ENCODE measurements at places on chromosomes 4 and X.

GRCh38 chrX:11212741-11213140, 80.5 kb upstream of the AMELX start:
- no peak for DNase-seq

- no peak for DNase-seq
Observed at GRCh38 chr4:48268956-48269860, at the start of gene TEC. Gene TEC (minus strand): TSS chr4:48269838. CDS start chr4:48228614, 41,224 bp downstream.

- no peak for DNase-seq
Observed at GRCh38 chrX:6026980-6027379, 201.7 kb downstream of the NLGN4X start.

DNA sequence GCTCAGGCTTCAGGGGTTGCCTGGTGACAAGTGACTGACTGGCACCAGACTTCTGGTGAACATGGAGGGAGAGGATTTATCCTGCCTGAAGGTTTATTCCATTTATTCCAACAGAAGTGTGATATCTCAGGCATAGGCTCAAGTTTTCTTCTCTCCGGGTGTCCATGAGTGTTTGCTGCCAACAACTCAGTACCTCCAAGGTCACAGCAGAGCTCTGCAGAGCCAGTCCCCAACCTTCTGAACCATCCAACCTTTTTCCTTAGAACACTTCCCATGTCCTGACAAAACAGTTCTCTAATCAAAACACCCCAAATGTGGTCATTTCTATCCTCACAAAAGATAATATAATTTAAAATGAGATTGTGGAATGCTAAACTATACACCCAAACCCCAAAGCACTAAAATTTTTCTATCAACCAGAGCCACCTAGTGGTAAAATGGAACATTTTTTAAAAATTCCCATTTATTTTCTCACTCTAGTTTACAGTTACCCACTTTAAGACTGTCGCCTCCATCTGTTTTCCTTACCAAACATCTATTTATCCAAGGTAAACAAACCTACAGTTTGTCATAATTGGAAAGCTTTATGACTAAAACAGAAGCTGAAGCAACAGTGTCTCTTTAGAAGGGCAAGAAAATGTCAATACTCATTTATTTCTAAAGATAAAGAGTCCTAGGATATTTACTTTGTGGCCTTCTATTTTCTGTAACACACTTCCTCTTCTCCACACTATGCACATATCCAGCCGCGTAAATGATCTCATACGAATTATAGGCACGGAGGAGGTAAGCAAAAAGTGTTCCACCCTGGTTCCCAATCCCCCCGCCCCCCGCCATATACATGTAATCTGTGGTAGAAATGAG, 39.5 kb downstream of the TMEM154 start:
- DNase-seq: no peak
